AG09309 (cell line): ENCODE measurements at places on chromosomes 3 and 15.

GRCh38 chr15:78192826-78193594, 41.4 kb downstream of the ACSBG1 start:
- no peak for DNase-seq

GRCh38 chr15:88907111-88907510, 6.1 kb downstream of the MFGE8 start:
- no peak for DNase-seq

DNA sequence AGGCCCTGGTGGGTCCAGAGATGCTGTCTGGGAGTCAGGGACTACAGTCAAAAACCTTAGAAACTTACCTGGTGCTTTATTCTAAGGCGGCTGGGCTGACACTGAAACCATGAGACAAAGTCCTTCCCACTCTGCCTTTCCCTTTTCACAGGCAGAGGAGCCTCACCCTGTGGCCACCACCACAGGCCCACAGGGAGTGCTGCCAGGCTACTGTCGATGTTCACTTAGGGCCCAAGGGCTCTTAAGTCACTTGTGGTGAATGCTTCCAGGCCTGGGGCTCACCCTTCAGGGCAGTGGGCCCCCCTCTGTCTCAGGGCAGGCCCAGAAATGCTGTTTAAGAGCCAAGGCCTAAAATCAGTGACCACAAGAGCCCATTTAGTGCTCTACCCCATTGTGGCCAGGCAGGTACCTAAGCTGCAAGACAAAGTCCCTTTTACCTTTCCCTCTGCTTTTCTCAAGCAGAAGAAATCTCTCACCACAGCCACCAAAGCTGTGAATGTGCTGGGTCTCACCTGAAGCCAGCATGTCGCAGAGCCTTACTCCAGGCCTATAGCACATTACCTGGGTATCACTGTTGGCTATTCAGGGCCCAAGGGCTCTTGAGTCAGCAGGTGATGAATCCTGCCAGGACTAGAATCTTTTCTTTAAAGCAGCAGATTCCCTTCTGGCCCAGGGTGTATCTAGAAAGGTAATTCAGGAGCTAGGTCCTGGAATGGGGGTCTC, 39.5 kb upstream of the GOLGA6B start:
- no peak for DNase-seq

DNA sequence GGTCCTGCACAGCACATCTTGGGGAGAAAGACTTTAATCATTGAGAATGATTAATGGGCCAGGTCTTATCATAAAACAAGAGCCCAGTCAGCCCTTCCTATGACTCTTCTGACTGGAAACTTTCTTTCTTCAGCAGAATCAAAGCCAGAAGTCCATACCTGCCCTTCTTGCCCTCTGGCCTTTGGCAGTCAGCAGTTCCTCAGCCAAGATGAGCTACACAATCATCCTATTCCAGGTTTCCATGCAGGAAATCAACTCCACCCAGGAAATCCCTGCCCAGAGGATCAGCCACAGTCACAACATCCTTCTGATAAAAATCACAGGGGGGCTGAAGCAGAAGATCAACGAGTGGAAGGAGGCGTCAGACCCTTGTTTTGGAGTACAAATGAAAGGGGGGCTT, 26.9 kb downstream of the ZNF589 start:
- DNase-seq, result no peak

DNA sequence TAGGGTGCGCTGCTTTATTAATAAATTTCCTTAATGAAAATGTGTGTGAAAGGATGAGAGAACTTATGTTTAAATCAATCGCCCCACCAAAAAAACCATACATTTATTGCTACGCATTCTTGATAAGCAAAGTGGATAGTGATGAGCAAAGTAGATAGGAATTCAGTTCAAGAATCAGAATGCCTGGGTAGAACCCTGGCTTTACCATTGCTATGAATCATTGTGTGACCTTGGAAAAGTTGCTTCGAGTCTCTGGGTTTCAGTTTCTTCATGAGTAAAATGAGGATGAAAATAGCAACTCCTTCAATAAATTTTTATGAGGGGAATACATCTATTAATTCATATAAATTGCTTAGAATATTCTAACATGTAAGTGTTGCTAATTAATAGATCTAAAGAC, 2.6 kb upstream of the ALCAM start:
- no peak for DNase-seq
